WTC11 (cell line): ENCODE measurements at places on chromosomes 1 and 21. TPM values are rescaled to one million over a fixed set of nuclear protein-coding genes. Genes with fewer than 3 reads are reported as not detected.

Gene TOR1AIP1
- 17.3 to 18.7 TPM (median 17.7 TPM) in 3 replicates for total RNA-seq

Gene OR2T10
- not detected in 3 replicates for total RNA-seq

Gene HUNK
- total RNA-seq: 5.0 to 7.0 TPM (median 6.1 TPM) in 3 replicates

Gene ECM1
- total RNA-seq: 0.69 to 1.6 TPM (median 0.76 TPM) in 3 replicates

Gene KRTAP22-2
- not detected in 3 replicates for total RNA-seq

Gene CELSR2
- total RNA-seq: 26.8 to 31.3 TPM (median 28.2 TPM) in 3 replicates

Gene NIPAL3
- total RNA-seq: 11.2 to 11.3 TPM (median 11.2 TPM) in 3 replicates

Gene GPR157
- total RNA-seq: 3.4 to 9.6 TPM (median 6.0 TPM) in 3 replicates

Gene CLCNKB
- total RNA-seq: 1.8 to 3.1 TPM (median 2.5 TPM) in 3 replicates

Gene TCHH
- 0.02 to 0.05 TPM (median 0.04 TPM) in 3 replicates for total RNA-seq

Gene UTP11
- total RNA-seq: 41.3 to 42.6 TPM (median 42.2 TPM) in 3 replicates

Gene C1orf115
- total RNA-seq: 10.0 to 11.5 TPM (median 11.1 TPM) in 3 replicates

Gene SOX13
- total RNA-seq: 139 to 171 TPM (median 148 TPM) in 3 replicates
